ENCODE measurements at places on chromosomes 2 and 18. TPM values are rescaled to one million over a fixed set of nuclear protein-coding genes. Genes with fewer than 3 reads are reported as not detected.

STARD6 gene
- total RNA-seq: not detected

SFT2D3 gene
- 6.0 TPM for total RNA-seq

RGPD4 gene
- 0.24 TPM for total RNA-seq

XIRP2 gene
- total RNA-seq: 0.13 TPM

IL1B gene
- 1.6 TPM for total RNA-seq

FOXD4L1 gene
- not detected for total RNA-seq

CHRNA1 gene
- total RNA-seq: 1.1 TPM

DNA sequence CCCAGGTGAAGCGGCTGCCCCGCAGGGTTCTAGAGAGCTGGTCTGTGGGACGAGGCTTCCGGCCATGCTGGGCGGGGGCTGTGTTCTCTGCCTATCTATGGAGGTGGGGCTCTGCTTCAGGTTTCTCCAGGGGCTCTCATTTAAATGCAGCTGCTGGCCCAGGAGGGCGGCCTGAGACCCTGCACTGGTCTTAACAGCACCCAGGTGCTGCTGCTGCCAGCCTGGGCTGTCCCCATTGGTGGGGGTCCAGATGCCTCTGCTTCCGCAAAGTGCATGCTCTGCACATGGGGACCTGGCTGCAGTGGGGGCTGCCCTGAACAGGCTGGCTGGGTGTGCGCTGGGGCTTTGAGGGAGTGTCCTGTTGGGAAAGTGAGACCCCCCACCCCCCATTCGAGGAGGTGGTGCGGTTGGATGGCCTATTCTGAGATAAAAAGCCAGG lies 29.7 kb upstream of the ALLC start:
- no peak for DNase-seq

GRCh38 chr18:13284330-13285027 lies 65.9 kb downstream of the LDLRAD4 start:
- DNase-seq: no peak

GRCh38 chr2:158714420-158714819 lies 80.7 kb upstream of the DAPL1 start:
- no peak for DNase-seq

DNA sequence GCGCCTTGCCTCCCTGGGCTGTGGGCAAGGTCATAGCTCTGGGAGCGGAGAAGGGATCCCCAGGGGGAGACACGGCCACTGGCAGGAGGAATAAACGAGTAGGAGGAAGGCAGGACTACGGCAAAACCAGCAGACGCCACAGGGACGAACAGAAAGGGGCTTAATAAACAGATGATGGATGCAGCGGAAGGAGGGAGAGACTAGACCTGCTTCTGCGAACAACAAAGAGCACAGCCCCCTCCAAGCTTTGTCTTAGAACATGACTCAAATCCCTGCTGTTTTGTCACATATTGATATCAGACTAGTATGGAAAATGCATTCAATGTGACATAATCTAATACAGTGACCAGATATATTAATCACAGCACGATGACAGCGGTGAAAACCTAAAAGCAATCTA lies 155.9 kb upstream of the TPO start:
- no peak for DNase-seq

- no peak for DNase-seq
Measured at GRCh38 chr2:220442012-220442411, 814.6 kb downstream of the SLC4A3 start.

DNA sequence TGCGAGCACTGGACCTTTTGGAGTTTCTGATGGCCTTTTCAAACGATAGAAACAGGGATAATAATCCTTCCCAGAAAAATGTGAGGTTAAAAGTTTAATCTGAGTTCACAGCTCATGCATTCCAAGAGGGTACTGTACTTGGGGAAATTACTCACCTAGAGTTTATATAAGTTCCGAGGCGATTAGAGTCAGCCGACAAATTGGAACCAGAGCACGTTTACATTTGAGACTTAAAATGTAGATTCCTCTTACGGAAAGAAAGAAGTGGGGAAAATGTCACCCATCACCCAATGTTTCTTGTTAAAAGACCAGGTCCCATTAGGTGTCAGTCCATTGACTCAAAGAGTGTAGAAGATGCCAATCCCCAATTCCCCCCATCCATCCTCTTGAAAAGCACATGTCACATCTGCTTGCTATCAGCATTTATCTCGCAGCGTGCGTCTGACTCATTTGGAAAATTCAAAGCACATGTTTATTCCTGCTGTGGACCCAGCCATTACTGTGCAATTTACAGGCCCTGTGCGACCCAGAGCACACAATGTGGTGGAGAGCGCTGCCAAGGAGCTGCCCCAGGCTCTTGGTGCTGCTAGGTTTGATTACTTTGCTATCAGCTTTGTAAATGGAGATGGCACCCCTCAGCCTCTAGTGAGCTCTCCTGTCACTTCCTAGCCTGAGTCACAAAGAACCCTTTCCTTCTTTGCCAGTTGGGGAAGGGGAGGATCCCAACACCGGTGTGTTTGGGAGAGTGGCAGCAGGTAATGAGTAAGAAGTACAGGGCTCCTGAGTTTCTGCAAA lies 104.8 kb downstream of the COLEC12 start:
- no peak for DNase-seq

- DNase-seq: peak; percentile 36
Measured at GRCh38 chr2:3780477-3781402, 77.4 kb downstream of the DCDC2C start.

DNA sequence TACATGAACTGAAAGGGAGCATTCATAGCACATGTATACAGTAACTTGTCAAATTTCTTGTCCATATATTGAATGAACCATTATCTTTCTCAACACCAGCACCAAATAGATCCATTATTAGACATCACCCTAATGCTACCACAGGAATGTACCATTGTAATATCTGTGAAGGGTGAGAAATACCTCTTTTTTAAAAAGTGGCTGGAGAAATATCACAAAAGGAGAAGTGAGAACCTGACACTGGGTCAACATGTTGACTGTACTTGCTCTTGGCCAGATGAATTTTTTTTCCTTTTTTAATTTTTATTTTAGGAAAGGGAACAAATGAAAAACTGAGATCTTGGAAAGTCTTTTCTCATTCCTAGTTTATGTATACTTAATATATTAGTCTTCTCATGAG lies 63.5 kb downstream of the CAVIN2 start:
- no peak for DNase-seq

DNA sequence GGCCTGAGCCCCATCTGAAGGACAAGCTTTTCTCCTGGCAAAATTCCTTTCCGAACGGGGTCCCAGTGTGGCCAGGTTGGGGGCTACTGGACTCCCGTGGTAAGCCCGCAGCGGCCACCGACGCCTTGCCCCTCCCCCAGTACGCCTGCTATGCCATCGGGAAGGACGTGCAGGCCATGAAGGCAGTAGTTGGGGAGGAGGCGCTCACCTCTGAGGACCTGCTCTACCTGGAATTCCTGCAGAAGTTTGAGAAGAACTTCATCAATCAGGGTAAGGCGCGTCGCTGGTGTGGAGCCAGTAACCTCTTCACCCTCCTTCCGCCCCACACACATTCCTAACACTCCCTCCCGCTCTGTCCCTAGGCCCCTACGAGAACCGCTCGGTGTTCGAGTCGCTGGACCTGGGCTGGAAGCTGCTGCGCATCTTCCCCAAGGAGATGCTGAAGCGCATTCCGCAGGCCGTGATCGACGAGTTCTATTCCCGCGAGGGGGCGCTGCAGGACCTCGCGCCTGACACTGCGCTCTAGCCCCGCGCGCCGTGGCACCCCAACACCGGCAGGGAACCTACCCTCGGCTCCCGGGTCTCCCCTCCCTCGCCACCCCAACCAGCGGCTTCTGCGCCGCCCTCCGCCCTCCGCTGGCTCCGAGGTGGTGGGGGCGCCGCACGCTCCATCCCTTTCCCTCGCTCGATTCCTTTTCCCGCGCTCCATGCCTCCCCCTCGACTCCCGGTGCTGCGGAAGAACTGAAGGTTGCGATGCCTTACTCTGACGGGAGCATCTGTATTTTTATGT lies 13.6 kb upstream of the ANKRD53 start:
- peak; percentile 73 for DNase-seq

- DNase-seq: no peak
Measured at GRCh38 chr2:18467749-18468360, 92.6 kb downstream of the RDH14 start.

DNA sequence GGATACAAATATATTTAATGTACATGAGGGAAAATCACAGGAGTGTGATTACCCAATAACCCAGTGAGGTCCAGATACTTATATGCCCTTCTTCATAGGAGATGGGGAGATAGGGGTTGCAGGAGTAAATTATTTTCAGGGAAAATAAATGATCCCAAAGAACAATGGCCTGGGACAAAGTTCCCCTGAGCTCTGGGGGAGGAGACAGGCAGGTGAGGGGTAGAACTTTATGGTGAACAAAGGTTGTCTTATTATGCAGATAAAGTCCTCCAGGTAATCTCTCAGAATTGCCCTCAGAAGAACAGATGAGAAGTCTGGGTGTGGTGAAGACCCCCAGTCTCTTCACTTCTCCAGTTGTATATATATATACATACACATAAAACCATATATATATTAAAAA lies 22.1 kb upstream of the RMDN2 start:
- DNase-seq: peak; percentile 45

- no peak for DNase-seq
Measured at GRCh38 chr2:69461404-69461803, 24.2 kb upstream of the NFU1 start.

GRCh38 chr2:46812361-46813019 lies 103.1 kb downstream of the MCFD2 start:
- peak; percentile 41 for DNase-seq

- no peak for DNase-seq
Measured at GRCh38 chr2:30405260-30405605, 41.8 kb upstream of the LCLAT1 start.

DNA sequence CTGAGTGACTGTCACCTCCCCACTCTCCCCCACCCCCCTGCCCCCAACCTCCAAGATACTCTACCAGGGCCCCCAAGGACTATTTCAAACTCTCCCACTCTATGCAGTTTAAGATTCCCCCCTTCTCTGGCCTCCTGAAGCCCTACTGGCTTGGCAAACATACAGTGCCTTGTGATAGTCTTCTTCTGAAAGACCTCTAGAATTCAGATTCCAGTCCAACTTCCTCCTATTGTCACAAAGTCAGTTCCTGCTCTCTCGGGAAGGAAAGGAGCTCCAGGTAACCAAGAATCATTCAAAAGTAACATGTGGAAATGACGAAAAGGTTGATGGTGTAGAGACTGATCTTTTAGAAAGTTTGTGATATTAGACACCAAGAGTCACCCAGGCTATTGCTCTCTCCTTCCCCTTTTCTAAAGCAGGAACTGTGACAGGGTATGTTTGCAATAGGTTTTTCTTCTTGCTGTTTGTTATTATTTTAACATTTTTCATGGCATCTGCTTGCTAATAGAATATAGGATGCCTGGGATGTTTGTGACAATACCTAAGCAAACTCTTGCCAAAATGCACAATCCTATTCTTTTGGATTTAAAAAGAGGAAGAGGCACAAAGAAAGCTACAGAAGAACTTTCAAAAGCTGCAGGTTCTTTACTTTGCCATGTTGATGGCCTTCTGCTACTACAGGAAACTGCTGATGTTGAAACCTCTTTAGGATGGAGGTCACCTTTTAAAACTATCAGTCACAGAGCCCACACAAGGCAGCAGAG lies 93.5 kb upstream of the MGAT4A start:
- DNase-seq: no peak

DNA sequence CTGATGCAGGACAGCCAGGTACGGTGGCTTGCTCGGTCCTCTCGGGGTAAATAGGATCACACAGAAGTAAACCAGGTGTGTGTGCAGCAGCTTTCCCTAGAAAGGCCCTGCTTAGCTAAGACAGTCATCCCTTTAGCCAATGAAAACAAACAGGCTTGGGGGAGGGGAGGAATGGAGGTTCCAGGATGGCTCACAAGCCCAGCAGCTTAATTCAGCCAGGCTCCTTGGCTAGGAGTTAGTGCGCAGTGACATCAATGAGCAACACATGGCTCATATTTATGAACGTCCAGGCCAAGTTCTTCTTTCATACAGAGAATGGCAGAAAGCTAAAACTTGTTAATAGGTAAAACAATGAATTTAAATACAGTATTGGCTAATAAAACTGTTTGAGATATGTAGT lies 10.2 kb downstream of the IAH1 start:
- DNase-seq: no peak

DNA sequence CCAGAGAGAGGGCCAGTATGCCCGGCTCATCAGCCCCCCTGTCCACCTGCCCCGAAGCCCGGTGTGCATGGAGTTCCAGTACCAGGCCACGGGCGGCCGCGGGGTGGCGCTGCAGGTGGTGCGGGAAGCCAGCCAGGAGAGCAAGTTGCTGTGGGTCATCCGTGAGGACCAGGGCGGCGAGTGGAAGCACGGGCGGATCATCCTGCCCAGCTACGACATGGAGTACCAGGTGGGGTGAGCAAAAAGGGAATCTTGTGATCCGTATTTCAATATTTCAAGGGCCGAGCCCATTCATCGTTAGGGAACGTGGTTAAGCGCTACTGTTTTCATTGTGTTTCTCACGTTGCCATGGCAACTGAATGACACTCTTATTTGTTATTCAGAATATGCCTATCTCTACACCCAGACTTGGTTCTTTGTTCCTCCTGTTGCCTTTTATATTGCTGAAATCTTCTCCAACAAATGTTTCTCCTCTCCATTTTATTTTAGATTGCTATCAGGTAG lies 81.5 kb downstream of the NRP2 start:
- DNase-seq: peak; percentile 74
